ENCODE measurements at places on chromosomes 7 and 10.

DNA sequence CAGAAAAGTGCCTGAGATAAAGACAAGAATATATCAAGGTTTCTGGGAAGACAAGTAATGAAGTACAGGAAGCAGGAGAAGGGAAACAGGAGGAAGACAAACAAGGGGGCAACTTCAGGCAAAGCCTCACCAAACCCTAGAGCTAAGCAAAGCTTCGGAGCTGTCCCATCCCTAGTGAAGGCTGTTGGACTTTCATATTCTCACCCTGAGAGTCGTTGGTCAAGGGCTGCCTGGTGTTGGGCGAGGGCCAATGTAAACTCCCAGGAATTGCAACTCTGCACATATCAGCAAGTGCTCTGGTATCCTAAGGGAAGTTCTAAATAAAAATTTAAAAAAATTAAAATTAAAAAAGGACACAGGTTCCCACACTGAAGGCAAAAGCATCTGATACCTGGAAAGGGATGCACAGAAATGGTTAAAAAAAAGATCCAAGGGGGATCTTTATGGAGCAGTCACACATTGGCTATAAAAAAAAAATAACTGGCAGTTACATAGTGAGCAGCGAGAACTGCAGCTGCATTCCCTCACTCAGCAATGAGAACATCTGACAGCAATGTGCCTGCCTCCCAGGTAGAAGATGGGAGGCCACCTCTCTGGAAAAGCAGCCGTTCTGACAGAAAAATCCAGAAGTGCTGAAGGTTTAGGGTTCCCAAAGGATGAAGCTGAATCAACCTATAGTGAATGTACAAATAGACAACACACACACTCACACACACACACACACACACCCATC, 304.7 kb downstream of the WDR11 start:
- no peak for DNase-seq

GRCh38 chr7:5426226-5426475, 2.5 kb upstream of the TNRC18 start:
- DNase-seq = no peak

- DNase-seq = no peak
Observed at GRCh38 chr10:75602341-75602740, 170.9 kb downstream of the LRMDA start.

DNA sequence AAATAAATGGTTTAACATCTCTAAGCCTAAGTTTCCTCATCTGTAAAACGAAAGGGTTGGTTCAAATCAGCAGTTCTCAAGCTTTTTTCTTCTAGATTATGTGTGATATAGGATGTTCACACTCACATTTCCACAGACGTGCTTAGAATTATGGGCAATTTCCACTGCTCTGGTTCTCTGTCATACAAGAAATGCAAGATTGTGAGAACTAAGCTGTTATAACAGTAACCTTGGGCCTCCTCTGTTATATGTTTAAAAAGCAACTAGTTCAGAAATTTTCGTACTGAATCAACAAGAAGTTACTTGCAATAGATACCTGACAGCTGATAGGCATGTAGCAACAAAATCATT, 33.7 kb downstream of the ADD3 start:
- no peak for DNase-seq

- no peak for DNase-seq
Observed at GRCh38 chr7:1807821-1808600, 137.9 kb downstream of the ELFN1 start.

DNA sequence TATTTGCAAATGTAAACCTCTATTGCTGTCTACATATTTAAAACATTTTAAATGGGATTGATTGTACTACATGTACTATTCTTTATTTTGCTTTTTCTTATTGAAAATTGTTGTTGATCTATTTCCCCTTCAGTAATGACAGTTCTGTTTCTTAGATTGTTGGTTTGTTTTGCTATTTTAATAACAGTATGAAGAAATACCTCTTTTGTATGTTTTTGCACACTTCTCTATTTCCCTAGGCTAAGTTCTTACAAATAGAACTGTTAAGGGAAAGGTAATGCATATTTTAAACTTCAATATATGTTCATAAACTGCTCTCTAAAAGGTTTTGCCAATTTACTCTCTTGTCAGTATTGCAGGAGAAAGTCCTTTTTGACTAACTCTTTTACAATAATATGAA, 195.0 kb upstream of the PRPS1L1 start:
- DNase-seq = no peak

Measured in OCI-LY7 (cell line).